Liver (tissue), 10 donors: ENCODE measurements at places on chromosomes 12 and 14. TPM values are rescaled to one million over a fixed set of nuclear protein-coding genes. Genes with fewer than 3 reads are reported as not detected.

DNA sequence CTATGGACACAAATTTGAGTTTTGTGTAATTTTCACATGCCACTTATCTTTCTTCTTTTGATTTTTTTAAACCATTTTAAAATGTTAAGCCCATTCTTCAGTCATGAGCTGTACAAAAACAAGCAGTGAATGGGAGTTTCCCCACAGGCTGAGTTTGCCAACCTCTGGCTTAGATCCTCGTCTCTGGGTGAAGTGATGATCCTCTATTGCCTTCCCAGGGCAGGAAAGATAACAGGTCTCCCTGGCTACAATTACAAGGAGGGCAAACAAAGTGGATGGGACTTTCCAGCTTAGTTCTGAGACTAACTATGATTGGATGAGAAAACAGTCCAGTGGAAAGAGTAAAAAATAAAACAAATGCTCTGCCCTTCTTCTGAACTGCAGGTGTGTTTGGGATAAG lies 203.7 kb downstream of the SPTSSA start:
- DNase-seq: no peak

GRCh38 chr12:54562750-54563356 lies 13.5 kb downstream of the PDE1B start:
- DNase-seq: no peak

- no peak for DNase-seq
These were observed 59.1 kb downstream of the UBR7 start for GRCh38 chr14:93266127-93266526.

- no peak for DNase-seq
These were observed 46.3 kb upstream of the TMPO start for GRCh38 chr12:98469109-98469508.

DNA sequence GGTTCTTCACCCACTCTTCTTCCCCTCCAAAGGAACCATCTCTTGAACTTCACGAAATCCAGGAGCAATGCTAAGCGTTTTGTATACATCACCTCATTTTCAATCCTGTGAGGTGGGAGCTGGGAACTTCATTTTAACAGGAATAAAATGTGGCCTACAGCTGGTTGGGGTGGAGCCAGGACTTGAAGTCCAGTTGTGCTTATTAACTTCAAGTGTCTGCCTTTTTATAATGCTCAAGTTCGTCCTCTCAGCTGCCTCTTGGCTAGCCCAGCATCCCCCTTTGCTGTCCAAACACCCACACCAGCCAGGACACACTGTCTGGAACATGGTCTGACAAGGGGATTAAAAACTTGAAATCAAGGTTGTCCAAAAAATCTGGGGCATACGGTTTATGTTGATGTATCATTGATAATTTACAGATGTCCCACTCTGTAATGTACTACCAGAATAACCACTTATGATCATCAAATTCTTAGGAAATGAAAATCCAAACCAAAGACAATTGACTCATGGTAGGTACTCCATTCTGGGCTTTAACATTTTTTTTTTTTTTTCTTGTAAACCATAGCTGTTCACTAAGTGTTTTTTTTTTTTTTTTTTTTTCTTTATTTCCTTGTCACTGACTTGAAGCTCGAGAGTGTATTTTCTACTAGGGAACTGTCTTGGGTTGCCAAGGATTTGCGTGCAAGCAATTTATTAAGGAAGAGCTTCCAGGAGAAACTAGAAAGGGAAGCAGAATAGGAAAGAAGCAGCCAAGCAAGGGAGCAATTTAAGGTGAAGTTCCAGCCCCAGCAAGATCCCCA lies 252.3 kb downstream of the EFCAB11 start:
- DNase-seq: peak; percentile 35

GRCh38 chr14:72243309-72244293 lies 311.4 kb downstream of the RGS6 start:
- DNase-seq: no peak

DNA sequence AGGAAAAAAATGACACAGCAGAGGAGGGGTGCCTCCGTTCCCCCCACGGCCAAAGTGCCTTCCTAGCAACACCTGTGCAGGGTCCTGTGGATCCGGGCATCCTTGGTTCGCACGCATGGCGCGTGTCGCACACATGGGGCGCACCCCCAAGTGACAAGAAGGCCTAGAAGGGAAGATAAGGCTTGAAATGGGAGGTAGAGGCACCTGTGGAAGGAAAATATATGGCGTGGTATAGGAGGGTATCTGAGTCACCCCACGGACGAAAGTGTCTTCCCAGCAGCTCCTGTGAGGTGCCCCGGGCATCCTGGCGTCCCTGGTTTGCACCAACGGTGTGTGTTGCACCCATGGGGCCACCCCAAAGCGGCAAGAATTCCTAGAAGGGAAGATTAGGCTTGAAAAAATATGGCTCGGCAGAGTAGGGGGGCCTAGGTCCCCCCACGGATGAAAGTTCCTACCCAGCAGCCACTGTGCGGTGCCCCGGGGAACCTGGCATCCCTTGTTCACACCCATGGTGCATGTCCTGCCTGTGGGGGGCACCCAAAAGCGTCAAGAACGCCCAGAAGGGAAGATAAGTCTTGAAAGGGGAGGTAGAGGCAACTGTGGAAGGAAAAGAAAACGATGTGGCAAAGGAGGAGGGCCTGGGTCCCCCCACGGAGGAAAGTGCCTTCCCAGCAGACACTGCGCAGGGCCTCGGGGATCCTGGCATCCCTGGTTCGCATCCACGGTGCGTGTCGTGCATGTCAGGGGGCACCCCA lies 280.0 kb downstream of the ALG10 start:
- no peak for DNase-seq

GRCh38 chr14:60225265-60225664 lies 23.8 kb upstream of the PPM1A start:
- no peak for DNase-seq

DNA sequence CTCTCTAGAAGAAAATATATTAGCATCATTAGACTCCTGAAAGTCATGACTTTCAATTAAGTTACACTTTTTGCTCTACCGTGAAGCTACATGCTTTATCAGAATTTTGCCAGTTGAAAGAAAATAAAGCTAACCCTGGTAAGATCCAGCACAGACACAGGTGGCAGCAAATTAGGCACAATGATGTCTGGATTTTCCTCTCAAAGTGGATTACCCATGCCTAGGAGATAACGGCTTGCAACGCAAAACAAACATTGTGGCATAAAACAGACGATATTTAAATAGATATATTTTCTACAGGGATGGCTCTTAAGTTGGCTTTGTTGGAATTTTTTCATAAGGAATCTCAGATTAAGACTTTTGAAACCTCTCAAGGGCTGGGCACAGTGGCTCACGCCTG lies 33.4 kb downstream of the BCAT1 start:
- no peak for DNase-seq

DNA sequence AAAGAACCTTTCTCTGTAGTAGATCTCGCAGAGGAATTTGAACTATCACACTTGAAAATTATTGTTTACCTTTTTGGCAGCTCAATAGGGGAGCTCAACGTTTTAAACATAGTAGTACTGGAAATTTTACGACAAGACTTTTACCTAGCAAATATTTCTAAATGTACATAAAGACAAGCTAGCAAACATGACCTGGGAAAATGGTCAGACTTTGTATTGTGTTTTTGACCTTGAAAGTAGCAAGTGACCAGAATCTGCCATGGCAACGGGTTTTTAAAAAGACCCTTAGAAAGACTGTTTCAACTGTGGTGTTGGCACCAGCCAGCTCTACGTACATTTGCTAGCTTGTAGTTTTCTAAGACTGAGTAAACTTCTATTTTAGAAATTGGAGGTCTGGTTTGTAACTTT lies 20.2 kb upstream of the A2M start:
- no peak for DNase-seq

DNA sequence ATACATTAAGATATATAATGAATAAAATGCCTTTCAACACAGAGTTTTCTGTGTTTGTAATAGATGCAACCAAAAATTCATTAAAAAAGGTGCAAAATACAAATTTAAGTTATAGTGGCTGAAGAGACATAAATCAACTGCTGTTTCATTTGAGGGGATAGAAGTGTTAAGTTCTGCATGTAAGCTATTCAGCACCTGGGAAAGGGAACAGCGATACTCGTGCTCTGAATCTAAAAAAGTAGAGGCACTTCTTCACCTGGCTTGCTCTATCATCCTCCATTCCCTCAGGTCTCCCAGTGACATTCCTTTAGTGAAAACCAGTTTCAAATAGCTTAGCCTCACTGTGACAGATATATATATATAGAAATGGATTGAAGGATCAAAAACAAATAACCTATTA lies 222.6 kb downstream of the ACSS3 start:
- DNase-seq: no peak

GRCh38 chr12:117486840-117487659 lies 125.6 kb upstream of the NOS1 start:
- no peak for DNase-seq

- DNase-seq: no peak
These were observed 271.6 kb upstream of the ATP2B1 start for GRCh38 chr12:89980236-89980635.

DNA sequence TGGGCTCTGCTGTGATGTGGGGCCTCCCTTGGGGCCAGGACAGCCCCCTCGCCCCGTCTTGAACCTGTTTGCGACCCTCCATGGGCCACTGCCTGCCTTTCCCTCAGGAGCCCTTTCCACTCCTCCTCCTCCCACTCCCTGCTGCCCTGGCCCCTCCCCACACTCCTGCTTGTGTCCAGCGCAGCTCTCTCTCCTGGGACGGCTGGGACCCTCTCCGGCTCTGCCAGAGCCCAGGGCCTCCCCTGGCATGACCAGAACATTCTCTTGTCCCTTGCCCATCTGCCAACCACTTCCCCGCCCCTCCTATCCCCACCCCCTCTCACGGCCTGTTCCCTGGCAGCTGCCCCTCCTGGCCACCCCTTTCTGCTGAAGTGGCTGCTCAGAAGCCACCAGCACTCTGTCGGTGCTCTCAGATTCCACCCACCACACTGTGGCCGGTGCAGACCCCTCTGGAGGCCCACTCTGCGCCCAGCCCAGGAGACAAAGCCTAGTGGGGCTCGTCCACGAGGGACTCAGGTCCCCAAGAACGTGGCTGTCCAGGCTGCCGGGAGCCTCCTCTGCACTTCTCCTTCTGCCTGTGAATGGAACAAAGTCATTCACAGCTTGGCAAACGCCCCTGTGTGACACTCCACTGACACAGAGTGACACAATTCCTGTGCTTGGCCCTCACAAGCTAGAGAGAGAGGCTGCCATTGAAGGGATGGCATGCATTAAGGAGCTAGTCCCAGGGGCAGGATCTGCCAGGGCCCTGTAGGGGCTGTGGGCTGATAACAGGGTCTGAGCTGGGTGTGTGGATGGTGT lies 1.4 kb downstream of the ASPG start:
- DNase-seq: peak; percentile 34

GRCh38 chr12:120467439-120467838 lies 2.1 kb downstream of the SRSF9 start:
- no peak for DNase-seq

DNA sequence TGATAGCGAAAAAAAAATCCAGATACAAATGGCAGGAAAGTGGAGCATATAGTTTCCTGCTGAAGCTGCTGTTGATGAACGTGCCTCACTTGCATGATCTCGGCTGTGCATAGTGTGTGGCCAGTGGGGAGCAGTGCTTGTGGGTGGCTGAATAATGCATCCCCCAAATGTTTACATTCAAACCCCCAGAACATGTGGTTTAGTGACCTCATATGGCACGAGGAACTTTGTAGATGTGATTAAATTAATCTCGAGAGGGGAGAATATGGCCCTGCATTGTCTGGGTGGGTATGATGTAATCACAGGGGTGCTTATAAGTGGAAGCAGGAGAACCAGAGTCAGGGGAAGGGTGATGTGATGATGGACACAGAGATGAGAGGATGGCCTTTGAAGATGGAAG lies 425.0 kb downstream of the TMEM121 start:
- DNase-seq: no peak

DNA sequence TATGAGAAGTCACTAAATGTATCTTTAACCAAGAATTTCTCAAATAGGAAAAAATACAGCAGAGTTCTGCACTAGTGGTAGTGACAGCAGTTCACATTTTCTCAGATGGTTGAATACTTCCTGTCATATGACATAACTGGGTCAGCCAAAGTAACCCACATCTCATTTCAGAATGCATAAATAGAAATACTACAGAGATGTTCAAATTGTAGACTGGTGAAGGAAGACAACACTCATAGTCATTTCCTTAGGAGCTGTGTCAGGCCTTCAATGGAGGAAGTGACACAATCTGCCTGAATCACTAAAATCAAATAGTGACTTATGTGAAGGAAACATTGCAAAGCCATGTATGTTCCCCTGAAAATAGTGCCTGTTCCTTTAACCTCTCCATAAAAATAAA lies 32.4 kb downstream of the FERMT2 start:
- DNase-seq: no peak

GRCh38 chr12:84856156-84856900 lies 56.3 kb downstream of the SLC6A15 start:
- no peak for DNase-seq

GRCh38 chr12:52022841-52023181 lies 16.1 kb downstream of the TAMALIN start:
- no peak for DNase-seq

DNA sequence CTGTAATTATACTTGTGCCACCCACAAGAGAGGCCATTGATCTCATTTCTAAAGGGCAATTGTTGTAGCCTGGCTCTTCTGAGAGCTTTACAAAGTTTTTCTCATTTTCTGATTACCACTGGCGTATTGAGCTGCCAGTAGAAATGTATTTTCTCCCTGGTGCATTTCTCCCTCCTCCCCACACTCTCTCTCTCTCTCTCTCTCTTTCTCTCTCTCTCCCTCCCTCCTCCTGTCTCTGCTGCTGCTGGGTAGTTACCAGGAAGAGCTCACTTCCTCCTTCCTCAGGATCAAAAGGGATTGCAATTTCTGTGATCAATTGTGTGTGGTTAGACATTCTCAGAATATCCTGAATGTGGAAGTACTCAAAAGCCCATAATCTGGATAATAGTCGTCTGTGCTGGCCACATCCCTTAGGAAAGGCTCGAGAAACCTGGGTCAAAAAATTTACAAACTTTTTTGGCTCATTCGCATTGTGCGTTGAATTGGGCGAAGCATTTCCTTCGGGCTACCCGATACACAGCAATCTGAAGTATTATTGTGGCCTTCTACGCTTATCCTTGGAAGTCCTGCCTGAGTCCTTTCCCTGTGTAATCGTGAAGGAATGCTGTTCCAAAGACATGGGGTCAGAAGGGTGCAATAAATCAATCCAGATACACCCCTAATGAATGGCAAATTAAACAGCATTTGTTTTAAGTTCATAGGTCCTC lies 254.8 kb downstream of the MSRB3 start:
- DNase-seq: no peak

The HEATR5A gene
- total RNA-seq: 22.8 TPM

The CDK4 gene
- total RNA-seq: 28.1 TPM

The MIP gene
- 0.50 TPM for total RNA-seq

The PEX5 gene
- 19.4 TPM for total RNA-seq

The GMFB gene
- 26.3 TPM for total RNA-seq

The ENO2 gene
- 3.1 TPM for total RNA-seq

The OR6C4 gene
- not detected for total RNA-seq

The TDP1 gene
- 5.1 TPM for total RNA-seq

The RFX4 gene
- total RNA-seq: not detected

The MCRS1 gene
- 24.8 TPM for total RNA-seq

The RD3L gene
- total RNA-seq: 0.09 TPM

The GARIN6 gene
- total RNA-seq: not detected
